ENCODE measurements at places on chromosomes 13 and 19. TPM values are rescaled to one million over a fixed set of nuclear protein-coding genes. Genes with fewer than 3 reads are reported as not detected.

The HIPK4 gene
- total RNA-seq, result 0.18 TPM

The ATP1A3 gene
- total RNA-seq, result under 0.01 TPM

The OR7D2 gene
- not detected for total RNA-seq

The OR10H1 gene
- total RNA-seq, result not detected

The ZNF486 gene
- 3.7 TPM for total RNA-seq

The RNU6-9 gene
- not detected for total RNA-seq

The CAMSAP3 gene
- not detected for total RNA-seq

The ZNF480 gene
- total RNA-seq, result 4.6 TPM

The MYO1F gene
- 0.37 TPM for total RNA-seq

The NTF4 gene
- not detected for total RNA-seq

Measured in smooth muscle cell of bladder (primary cell).